Putamen (tissue), 1 donor: ENCODE measurements at places on chromosomes 5 and 9.

GRCh38 chr9:115267790-115268189, 149.8 kb upstream of the TNC start:
- no peak for DNase-seq

- no peak for DNase-seq
Observed at GRCh38 chr9:98886691-98887229, 56.9 kb upstream of the COL15A1 start.

- DNase-seq = no peak
Observed at GRCh38 chr5:91211997-91212713, 171.0 kb downstream of the ARRDC3 start.

DNA sequence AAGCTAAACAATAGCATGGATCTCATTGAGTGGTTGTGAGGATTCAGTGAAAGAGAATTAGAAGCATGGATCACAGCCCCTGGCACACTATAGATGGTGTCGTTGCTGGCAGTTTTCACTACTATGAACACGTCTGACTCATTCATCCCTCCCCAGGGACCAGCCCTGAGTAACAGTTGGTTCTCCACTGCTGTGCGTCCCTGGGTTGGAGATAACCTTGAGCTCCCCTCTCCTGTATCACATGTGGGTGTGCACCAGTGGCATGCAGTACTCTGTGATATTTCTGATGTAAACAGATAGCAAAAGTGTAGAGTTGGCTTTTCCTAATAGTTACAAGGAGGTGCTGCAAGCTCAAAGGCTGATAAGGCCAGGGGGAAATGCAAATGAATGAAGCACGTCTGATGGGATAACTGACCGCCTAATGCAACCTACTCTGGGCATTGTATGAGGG, 8.8 kb upstream of the LCP2 start:
- DNase-seq = no peak

GRCh38 chr5:95081500-95081960, 203.4 kb downstream of the MCTP1 start:
- DNase-seq = peak; percentile 70

- DNase-seq = no peak
Observed at GRCh38 chr5:114192108-114192507, 169.8 kb upstream of the KCNN2 start.

- DNase-seq = no peak
Observed at GRCh38 chr5:64822320-64822719, 53.6 kb downstream of the CWC27 start.

DNA sequence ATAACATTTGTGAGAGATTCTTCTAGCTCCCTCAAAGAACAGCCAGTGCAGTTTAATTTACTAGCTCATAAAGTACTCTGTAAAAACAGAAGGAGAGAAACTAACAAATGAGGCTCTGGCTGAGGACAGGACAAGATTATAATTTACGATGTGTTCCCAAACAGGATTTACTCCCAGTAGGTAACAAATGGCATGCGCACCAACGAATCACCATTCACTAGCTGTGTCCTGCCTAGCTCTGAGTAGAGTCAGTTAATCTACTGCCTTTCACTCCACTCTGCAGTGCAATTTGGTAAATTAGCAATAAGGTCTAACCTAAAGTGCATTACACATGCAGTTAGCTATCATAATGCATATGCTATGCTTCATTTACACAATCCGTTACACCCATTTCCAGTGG, 497.4 kb upstream of the CCNG1 start:
- DNase-seq = no peak

DNA sequence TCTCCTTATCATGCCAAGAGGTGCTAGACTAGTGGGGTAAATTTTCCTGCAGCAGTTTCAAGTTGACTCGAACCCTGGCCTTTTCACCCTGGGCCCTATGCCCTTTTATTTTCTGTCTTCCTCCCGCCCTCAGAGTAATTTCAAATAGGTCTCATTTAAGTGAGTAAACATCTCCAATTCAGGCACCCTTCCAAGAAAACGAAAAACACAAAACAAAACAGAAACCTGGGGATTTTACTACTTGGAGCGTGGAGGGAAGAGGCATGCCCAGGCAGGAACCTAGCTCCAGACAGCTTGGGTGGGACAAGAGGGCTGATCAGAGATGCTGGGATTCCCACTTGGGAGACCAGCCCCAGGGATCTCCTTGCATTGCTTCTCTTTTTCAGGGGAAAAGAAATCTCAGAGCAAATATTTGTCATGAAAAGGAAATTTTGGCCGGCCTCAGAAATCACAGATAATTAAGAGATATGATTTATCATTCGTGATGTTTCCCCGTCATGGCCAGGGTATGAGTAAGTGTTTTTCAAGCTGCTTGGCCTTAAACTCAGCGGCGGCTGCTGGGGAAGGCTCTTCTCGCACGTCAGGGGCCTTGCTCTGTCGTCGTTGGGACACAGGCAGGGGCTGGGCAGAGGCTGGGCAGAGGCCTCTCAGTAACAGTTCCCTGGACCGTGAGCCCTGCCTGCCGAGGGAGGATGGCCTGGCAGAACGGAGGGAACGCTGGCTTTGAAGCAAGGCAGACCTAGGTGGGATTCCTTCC, 248.6 kb upstream of the KLF4 start:
- DNase-seq = no peak

GRCh38 chr9:106797299-106797698, 65.7 kb upstream of the ZNF462 start:
- no peak for DNase-seq

GRCh38 chr9:116873491-116873890, 186.4 kb downstream of the TRIM32 start:
- no peak for DNase-seq

DNA sequence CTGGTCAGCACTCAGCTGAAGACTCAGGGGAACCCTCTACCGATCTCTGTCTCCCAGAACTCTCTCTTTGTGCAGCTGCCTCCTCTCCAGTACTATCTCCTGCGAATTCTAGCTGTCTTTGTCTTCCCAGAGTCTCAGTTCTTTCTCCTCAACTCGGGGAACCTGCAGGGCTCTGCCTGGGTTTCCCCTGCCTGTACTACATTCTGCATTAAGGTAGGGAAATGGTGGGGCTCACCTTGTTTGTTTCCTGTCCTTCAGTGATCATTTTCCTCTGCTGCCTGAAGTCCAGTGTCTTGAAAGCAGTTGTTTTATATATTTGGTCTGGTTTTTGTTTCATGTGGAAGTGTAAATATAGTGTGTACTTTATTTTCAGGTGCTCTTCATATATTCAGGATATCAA, 43.1 kb upstream of the IGFBPL1 start:
- no peak for DNase-seq

DNA sequence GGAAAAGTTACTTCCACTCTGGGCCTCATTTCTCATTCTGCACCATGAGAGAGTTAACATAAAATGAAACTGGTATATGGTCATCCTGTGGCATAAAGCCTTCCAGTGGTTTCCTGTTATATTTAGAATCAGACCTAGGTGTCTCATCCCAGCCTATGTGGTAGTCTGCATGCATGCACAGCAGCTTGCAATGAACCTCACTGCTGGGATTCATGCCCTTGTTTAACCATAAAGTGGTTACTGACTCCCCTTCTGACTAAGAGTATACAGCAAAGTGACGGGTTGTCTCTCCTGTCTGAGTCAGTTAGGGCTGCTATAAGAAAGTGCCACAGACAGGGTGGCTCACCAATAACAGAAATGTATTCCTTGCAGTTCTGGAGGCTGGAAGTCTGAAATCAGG, 14.7 kb upstream of the TDRD7 start:
- no peak for DNase-seq

- DNase-seq = no peak
Observed at GRCh38 chr9:86079421-86079831, 19.9 kb downstream of the GOLM1 start.

DNA sequence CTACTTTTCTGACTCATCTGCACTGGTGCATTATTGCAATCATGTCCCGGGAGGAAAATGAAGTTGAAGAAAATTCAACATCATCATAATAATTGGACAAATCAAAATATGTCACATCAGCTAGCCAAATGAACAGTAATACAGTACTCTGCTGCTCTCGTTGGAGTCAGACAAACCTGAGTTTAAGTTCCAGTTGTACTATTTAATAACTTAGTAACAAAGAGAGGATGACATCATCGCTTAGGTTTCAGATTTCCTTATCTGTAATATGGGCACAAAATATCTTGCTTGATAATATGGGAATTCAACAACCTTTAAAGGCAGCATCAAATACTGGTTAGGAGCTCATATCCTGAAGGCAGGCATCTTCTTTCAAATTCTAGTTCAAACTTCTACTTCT, 1248.9 kb upstream of the ACO1 start:
- DNase-seq = no peak

DNA sequence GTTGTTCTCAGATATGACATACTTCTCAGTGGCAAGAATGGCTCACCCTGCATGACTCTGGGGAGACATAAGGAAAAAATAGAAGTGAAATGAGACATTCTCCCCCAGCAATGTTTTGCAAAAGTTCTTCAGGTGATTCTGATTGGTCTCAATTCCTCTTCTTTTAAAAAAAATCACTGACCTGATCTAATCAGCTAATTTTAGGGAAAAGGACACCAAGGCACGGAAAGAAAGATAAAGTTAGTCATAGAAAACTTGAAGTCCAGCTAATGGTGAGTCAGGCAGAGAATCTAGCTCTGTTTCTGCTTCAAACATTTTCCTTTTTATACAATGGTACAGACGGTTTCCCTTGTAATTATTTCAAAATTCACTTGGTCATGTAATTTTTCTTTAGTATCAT, 1018.9 kb upstream of the ARRDC3 start:
- DNase-seq = no peak

- DNase-seq = no peak
Observed at GRCh38 chr9:83474631-83475030, 63.6 kb downstream of the FRMD3 start.

- DNase-seq = no peak
Observed at GRCh38 chr9:105670315-105670714, 8.1 kb downstream of the TAL2 start.

- no peak for DNase-seq
Observed at GRCh38 chr9:132969783-132970182, 8.7 kb upstream of the GFI1B start.

GRCh38 chr9:99824378-99825171, 2.9 kb downstream of the NR4A3 start:
- DNase-seq = no peak

GRCh38 chr9:93536874-93537273, 39.5 kb upstream of the PHF2 start:
- no peak for DNase-seq

GRCh38 chr5:150180241-150181026, 9.4 kb upstream of the SLC6A7 start:
- peak; percentile 77 for DNase-seq

GRCh38 chr9:121371495-121372061, 1.5 kb upstream of the STOM start:
- no peak for DNase-seq

DNA sequence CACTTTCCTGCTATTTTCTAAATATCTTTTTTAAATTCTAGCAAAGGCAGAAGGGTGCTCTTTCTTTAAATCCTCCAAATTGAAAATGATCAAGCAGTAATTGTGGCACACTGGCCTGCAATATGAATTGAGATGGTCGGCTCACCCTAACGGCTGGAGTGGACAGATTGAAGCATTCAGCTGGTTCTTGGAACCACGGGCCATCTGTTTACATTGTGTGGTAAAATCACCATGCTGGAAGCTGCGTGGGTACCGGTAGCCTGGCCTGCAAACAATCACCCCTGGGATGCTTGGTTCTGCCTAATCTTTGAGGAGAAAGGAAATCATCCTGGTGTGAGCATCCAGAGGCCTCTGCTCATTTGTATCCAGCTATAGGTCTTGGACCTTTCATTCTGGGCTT, 289.3 kb downstream of the ZNF608 start:
- no peak for DNase-seq

- DNase-seq = no peak
Observed at GRCh38 chr5:178778919-178779318, 48.5 kb upstream of the ZNF354A start.

GRCh38 chr9:134233022-134233421, 68.7 kb upstream of the RNU6ATAC start:
- DNase-seq = no peak

DNA sequence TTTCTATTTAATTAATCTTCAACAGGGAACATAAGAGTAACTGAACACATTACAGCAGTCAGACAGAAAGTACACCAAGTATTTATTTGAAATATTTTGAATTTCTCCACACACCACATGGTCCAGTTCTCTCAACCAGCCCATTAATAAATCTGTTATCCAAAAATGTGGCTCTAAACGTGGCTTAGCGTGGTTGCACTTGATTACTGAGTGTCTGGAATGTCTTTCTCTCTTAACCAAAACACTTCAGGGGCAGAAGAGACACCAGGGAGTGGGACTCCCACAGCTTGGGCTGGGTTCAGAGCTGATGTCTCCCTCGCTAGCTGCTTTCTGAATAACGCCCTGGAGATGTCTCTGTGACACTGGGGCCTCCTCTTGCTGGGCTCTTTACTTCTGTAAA, 52.6 kb upstream of the FANCC start:
- DNase-seq = no peak
